NCI-H1417 treated with DMSO at 0.1 percent for 48 hours (cell line): ENCODE measurements at places on chromosomes 13 and 19.

GRCh38 chr13:32206097-32206740 is 108.9 kb downstream of the ZAR1L start:
- no peak for DNase-seq

DNA sequence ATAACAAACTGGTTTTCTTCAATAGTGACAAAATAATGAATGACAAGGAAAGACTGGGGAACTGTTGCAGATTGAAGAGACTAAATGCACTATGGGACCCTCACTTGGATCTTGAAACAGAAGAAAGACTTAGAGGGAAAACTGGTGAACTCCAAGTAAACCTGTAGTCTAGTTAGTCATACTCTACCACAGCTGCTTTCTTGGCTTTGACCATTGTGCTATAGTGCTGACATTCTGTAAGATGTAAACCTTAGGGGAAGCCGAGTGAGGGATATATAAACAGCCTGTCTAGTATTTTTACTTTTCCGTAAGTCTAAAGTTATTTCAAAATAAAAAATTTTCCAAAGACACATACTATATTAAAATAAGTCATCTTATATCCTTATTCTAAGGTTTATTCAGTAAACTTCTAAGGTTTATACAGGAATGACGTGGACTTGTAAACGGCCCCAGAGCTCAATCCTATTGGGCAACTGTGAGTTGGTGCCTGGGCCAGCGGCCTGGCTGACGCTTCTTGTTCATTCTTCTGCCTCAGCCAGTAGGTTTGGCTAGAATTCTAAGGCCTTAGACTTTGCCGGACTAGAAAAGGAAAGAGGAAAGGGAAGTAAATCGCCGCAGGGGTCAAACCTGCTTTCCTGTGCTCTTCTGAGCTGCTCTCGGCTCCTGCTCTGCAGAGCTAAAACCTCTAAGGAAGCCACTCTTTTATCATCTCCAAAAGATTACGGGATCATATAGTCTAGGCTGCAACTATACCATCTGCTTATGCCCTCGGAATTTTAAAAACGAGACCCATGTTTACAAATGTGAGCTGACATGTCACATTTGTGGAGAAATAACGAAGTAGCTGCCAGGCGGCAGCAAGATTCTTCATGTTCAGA is 33.6 kb upstream of the UBE2L5 start:
- DNase-seq = no peak

DNA sequence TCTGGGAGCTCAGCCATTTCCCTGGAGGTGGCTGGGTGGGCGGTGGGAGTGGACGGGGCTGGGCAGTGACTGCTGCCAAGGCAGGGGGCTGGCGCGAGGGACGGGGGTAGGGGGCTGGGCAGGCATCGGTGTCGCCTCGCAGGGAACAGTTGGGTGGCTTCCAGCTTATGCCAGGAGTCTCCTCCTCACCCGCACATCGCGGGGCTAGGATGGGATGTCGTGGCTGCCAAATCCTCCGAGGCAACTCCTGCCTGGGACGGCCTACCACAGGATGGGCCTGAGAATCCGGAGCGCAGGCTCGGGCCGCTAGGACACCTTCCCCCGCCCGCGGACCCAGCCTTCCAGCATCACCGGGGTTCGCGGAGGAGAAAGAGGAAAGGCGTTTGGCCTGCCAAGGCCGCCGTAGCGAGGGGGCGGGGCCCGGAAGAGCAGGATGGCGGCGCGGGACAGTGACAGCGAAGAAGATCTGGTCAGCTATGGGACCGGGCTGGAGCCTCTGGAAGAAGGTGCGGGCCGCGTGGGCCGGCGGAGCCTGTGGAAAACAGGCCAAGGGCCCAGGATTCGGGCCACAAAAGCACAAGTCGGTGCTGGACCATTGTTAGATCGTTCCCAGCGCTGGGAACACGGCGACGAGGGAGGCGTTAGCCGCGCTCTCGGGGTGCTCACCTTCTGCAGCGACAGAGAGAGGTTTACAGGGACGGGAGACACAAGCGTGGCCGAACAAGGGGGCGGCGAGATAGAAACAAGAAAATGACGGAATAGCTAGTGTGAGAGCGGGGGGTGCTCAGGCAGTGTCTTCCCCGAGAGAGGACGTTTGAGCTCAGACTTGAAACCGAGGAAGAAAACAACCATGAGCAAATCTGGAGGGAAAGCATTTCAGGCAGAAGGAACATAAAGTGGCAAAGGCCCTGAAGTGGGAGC is at the start of gene GPATCH1:
TSS of gene GPATCH1 (plus strand) at position 421 of the 921 bp plus-strand sequence. CDS start at position 434, 13 bp downstream.
- DNase-seq = no peak

DNA sequence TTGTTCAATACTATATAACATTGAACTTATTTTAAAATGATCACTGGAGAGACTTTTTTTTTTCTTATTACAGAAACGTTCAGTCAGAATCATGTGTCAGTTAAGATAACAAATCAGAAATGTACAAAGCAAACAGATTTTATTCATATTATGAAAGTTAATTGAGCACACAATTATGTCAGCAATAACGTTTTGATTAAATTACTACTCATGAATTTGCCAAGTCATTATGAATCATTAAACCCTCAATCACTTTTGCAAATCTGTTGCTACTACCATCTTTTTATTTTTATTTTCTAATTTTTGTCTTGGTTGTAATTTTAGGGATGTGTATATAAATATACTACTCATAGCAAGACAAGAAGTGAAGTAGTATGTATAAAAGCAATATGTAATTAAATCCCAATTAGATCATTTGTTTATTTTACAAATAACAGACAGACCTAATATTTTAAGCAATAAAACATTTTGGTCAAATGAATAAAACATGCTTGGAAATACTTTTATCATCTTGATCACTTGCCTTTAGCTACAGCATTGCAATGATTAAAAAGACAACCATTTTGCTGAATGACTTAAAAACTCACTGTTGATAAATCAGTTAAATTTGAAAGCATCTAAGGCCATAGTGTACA is 893.4 kb upstream of the MIR17HG start:
- no peak for DNase-seq

- DNase-seq = no peak
Measured at GRCh38 chr13:43848001-43848649, 31.4 kb downstream of the CCDC122 start.

GRCh38 chr19:31072451-31072850 is 276.8 kb downstream of the TSHZ3 start:
- no peak for DNase-seq

DNA sequence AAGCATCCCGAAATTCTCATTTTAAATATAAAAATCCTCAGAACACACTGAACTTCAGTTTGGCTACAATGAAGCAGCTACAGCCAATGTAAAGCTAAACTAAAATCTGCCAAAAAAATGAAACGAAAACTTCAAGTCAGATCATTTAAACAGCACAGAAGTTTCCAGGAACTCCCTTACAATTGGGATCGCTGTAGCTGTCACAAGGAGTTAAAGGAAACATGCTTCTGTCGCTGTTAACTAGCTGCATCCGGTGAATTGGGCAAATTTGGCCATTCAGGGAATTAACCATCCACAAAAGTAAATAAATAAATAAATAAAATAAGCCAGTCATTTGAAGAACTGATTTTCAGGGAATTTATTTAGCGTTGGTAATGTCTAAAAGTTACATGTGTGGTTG is 77.0 kb upstream of the PEG3 start:
- no peak for DNase-seq

GRCh38 chr13:43994999-43995859 is 115.5 kb downstream of the LACC1 start:
- DNase-seq = no peak

DNA sequence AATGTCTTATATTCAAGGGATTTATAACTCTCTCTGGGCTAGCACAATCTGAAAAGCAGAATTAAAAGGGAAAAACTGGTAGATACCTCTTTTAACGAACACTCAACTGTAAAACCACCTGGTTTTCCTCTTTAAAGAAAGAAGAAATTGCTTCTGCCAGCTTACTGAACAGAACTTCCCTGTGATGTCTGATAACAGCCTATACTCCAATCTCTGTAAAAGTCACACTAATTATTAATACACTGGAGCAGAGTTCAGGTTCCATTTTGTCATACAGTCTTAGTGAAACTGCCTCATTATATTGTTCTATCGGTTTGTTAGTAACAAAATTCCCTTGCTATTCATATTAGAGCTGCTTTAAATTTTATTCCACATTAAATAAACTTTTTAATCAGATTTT is 251.0 kb upstream of the STARD13 start:
- no peak for DNase-seq
